ENCODE measurements at places on chromosomes 11 and 22. TPM values are rescaled to one million over a fixed set of nuclear protein-coding genes. Genes with fewer than 3 reads are reported as not detected.

MMP11 gene
- total RNA-seq: 2.4 TPM

MISFA gene
- total RNA-seq: 2.2 TPM

SMC1B gene
- 2.5 TPM for total RNA-seq

SHISAL1 gene
- total RNA-seq: not detected

KIRREL3 gene
- total RNA-seq: not detected

DNA sequence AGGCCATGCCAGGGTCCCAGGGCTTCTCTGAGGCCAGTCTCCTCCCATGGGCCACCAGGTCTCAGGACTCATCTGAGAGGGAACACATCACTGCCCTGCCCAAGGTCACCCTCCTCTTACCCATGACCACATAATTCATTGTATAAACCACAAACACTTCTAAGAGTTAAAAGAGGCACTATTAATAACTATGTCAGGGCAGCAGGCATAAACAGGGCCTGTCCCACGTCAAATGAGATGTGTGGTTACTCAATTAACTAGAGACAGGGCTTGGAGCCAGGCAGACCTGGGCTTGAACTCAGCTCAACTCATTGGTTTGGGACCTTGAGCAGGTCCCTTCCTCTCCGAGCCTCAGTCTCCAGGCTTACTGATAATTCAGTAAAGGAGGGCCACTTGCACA lies 33.1 kb downstream of the ARAP1 start:
- no peak for DNase-seq

DNA sequence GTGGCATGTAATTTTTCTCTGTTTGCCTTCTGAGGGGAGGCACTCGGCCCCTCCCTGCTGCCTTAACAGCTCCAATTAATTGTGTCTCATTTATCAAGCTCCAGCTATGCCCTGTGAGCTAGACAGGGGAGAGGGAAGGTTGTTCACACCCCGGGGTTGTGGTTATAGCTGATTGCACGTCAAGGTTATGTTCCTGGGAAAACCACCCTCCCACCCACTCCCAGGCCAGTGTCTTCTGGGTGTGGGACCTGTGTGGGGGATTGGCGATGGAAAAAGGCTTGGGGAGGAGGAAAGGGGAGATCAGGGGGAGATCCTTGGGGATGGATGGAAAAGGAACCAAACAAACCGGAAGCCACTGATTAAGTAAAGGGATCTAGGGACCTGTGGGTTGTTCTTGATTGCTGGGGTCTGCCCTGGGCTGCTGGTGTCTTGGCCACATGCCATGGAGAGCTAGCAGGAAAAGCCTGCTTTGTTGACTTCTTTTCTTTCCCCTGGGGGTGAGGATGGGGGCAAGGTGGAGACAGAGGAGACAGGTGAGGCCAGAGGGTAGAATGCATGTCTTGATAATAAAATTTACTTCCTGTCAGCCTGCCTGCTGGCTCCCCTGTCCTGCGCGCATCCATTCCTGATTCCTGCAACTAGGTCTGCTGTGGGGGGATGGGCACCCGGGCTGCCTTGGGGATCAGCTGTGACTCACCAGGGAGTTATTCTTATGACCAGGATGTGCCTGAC lies 13.5 kb upstream of the SORL1-AS1 start:
- no peak for DNase-seq

DNA sequence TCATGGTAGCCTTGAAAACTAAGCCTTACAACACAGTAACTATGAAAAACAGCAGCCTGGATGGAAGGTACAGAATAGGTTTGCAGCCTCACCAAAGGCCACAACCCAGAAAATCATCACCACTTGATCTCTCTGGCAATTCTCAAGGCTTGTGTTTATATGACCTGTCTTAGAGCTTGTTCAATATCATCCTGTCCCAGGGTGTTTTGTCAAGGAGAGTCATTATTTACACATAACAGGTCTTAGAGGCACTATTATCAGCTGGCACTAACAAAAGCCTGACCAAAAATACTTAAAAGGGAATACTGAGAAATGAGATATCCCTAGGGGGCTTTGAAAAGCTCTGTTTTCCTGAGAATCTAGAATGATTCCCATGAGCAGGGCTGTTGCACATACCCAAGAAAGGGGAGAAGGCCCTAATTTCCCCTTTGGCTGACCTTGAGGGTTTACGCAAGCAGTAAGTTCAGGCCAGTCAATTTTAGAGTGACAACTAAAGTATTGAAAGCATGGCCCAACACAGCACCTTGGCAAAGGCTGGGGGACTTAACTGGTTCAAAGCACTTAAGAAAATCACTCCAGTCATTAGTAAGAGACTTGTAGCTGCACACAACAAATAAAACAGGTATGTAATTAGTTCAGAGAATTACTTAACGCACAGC lies 7.9 kb downstream of the SC5D start:
- DNase-seq: no peak

DNA sequence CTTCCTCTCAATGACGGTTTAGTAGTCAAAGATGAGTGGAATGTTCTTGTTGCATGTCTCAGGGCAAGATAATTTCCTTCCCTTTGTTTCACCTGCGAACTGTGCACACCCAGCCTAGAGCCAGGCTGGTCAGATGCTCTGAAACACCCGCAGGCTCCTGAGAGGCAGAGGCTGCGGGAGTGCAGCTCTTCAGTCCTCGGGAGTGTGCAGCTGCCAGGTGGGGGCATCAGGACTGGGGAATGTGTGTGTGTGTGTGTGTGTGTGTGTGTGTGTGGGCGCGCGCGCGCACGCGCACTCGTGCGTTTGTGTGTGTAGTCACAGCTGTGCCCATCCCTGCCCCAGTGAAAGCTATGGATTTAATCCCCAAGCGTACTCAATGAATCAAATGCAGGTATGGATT lies 136.2 kb upstream of the NTM start:
- no peak for DNase-seq

GRCh38 chr11:61999141-61999975 lies 31.9 kb upstream of the FTH1 start:
- no peak for DNase-seq

- no peak for DNase-seq
These were observed 1162.2 kb downstream of the BRD1 start for GRCh38 chr22:48665311-48665995.

All from activated naive CD8-positive, alpha-beta T cell treated with anti-CD3 and anti-CD28 coated beads, Interleukin-2, amount 10 ng/mL, durations not matched to agents 7 days and 5 days (primary cell).